Fibroblast of lung (primary cell): ENCODE measurements at places on chromosomes 7 and 10. TPM values are rescaled to one million over a fixed set of nuclear protein-coding genes. Genes with fewer than 3 reads are reported as not detected.

DNA sequence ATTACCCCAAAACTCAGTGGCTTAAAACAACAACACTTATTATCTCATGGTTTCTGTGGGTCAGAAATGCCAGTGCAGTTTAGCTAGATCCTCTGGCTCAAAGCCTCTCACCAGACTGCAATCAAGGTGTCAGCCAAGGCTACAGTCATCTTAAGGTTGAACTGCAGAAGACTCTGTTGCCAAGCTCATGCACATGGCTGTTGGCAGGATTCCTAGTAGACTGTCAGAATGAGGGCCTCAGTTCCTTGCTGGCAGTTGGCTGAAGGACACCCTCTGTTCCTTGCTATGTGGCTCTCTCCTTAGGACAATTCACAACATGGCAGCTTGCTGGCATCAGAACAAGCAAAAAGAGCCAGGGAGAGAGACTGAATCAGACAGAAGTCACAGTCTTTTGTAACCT is 34.7 kb downstream of the TOMM7 start:
- DNase-seq = peak; percentile 36

DNA sequence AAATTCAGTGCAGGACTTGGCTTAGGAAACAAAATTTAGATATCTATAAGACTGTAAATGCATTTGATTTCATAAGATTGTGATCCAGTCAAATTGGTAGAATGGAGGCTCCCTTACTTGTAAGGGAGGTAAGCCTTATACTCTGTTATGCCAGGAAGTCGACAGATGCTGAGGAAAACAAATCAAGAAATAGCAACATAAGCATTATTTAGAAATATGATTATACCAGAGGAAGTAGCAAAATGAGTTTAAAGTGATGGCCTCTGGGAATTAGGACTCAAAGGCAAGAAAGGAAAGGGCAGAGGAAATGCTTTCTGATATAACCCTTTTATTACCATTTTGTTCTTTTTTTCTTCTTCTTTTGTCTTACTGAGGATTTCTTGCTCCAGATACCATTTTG is 40.5 kb upstream of the MTPAP start:
- no peak for DNase-seq

The CALHM3 gene
- not detected in 2 replicates for total RNA-seq

DNA sequence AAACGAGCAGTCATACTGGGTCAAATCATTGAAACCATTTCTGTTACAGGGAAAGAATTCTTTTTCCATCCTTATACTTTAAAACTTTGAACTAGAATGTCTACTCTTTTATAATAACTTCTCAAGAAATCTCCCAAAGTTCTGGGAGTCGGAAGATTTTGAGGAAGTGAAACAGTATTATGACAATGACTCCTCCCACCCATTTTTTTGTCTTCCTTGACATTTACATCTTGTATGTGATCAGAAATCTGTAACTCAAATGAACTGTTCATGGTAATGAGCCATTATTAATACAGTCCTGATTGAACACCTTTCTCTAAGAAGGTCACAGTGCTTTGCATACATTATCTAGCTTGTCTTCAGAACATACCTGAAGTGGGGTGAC is 227.4 kb downstream of the CELF2 start:
- DNase-seq = no peak

The GALNT17 gene
- under 0.01 and 0.26 TPM in 2 replicates for total RNA-seq

GRCh38 chr7:137981668-137982067 is 20.2 kb downstream of the CREB3L2 start:
- DNase-seq = no peak

The HTR5A gene
- not detected in 2 replicates for total RNA-seq

GRCh38 chr7:55517191-55517633 is 55.1 kb downstream of the VOPP1 start:
- DNase-seq = no peak

- DNase-seq = no peak
Observed at GRCh38 chr7:155935005-155935557, 122.8 kb upstream of the SHH start.

The INA gene
- total RNA-seq = under 0.01 and 0.50 TPM in 2 replicates

- DNase-seq = no peak
Observed at GRCh38 chr7:49580761-49581160, 192.7 kb upstream of the VWC2 start.

DNA sequence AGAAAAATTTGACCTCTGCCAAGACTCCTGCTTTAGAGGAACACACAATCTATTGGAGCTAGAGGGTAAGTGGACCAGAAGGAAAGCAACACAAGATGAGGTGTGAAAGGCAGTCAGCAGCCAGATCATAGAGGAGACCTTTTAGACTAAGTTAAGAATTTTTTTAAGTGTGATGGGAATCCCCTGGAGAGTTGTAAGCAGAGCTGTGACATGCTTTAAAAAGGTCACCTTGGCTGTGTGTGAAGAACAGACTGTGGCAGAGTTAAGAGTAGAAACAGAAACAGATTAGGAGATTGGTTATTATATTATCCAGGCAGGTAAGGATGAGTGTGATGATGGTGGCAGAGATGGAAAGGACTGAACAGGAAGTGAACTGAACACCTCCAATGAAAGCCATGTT is 23.5 kb downstream of the CPEB3 start:
- no peak for DNase-seq

DNA sequence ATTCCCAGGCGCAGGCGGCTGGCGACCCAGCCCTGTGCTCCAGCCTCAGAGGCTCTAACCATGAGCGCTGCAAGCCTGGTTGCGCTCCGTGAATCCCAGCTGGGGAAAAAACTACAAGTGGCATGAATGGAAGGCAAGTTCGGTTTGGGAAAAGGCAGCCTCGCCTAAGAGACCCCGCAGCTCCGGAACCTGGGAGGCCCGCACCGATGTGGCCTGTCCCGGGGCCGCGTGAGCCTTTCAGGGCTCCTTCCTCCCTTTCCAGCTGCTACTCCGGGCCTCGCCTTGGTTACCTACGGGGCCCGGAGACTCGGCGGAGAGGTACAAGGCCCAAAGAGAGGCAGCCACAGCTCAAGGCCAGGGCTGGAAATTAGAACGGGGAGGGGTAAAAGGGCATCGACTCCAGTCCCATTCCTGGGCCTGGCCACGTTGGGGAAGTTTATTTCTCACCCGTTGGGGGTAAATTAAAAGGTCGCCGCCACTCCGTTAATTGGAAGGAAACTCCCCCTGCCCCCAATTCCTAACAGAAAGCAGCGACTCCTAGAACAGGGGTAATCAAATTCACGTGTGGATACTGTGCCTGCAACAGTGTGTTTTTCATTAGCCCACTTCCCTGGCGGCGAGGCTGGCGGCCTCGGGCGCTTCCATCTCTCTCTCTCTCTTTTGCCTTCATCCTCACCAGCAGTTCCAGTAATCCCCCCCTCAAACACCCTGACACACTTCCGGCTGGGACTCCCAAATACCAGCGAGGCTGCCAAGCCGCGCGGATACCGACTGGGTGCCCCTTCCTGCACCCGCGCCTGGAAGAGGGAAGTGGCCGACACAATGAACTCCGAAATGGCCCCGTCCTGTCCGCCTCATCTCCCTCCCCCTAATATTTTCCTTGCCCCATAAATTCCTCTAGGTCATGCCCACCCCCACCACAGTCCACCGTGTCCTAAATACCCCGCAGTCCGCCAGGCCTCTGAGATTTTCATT is 1.5 kb upstream of the HOXA9 start:
- DNase-seq = no peak

The CASP7 gene
- 23.1 and 28.9 TPM in 2 replicates for total RNA-seq

DNA sequence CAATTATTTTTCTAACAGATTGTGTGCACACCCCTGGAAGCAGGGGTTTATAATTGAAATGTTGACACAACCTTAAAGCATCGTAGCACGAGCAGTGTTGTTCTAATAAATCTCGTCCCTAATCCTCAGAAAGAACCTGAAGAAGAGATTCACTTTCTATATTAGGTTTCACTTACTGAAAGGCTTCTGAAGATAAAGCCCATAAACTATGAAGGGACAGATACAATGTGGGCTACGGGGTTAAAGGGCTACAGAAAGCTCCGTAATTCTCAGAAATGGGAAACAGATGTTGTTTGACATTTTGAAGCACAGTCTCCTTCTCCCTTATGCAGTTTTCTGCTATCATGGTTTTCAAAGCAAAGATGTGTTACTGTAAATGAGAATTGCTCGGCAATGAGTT is 479.6 kb downstream of the GATA3 start:
- no peak for DNase-seq

The MARVELD1 gene
- 12.1 and 16.3 TPM in 2 replicates for total RNA-seq

The ZCCHC24 gene
- 40.3 and 44.4 TPM in 2 replicates for total RNA-seq

- peak; percentile 7 for DNase-seq
Observed at GRCh38 chr10:42864575-42864974, 82.0 kb downstream of the BMS1 start.

DNA sequence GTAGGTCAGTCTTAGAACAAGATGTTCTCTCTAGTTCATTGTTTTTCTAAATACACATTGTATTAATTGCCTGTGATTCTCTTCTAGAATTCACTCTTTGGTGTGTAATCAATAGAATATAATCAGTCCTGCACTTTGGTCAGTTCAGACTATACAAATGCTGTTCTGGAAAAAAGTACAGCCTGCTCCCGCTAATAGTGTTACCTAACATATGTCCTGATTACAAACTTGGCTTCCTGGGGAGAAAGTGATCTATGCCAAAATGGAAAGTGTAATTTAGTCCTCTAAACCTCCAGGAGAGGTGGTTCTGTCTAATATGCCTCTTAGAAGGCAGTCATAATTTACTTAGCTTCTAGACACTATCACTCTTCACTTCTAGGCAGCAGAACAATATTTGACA is 215.5 kb downstream of the SEMA3D start:
- no peak for DNase-seq

- DNase-seq = no peak
Observed at GRCh38 chr10:37654466-37654865, 202.9 kb downstream of the ZNF248 start.

The NEUROG3 gene
- total RNA-seq = not detected in 2 replicates

DNA sequence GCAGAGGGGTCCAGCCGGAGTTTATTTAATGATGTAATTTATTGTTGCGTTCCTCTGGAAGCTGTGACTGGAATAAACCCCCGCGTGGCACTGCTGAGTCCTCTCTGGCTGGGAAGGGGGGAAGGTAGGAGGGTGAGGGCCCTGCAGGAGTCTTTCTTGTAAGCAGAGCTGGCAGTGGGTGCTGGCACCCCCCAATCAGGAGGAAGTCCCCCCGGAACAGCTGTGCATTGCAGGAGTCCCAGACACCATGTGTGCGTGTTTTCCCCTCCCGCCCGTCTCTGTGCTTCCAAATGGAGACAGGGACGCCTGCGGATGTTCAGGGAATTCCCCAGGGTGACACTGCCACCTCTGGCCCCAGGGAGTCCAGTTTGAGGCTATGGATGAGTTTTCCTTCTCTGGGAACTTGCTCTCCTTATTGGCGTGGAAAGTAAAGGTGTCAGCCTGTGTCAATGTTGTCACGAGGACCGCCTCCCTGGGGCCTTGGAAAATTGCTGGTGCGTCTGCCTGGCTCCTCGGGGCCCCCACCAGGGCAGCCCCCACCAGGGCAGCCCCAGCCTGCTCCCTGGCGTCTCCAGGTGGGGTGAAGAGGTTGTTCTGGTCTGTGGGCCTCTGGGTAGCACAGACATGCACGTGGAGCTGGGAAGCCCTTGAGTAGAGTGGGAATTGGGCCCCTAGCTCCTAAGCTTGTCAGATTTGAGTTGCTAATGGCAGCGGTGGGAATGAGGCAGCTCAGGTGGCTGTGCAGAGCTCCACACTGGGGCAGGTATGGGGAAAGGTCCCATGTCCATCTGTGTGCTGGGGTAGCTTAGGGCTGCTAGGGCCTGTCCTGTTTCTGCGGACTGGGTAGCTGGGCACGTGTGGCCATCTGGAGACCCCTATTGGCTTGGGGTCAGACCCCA is 2.7 kb downstream of the FZD9 start:
- no peak for DNase-seq

The ADAM8 gene
- total RNA-seq = 1.0 and 2.0 TPM in 2 replicates

- DNase-seq = no peak
Observed at GRCh38 chr7:3616306-3616705, 315.3 kb downstream of the SDK1 start.

DNA sequence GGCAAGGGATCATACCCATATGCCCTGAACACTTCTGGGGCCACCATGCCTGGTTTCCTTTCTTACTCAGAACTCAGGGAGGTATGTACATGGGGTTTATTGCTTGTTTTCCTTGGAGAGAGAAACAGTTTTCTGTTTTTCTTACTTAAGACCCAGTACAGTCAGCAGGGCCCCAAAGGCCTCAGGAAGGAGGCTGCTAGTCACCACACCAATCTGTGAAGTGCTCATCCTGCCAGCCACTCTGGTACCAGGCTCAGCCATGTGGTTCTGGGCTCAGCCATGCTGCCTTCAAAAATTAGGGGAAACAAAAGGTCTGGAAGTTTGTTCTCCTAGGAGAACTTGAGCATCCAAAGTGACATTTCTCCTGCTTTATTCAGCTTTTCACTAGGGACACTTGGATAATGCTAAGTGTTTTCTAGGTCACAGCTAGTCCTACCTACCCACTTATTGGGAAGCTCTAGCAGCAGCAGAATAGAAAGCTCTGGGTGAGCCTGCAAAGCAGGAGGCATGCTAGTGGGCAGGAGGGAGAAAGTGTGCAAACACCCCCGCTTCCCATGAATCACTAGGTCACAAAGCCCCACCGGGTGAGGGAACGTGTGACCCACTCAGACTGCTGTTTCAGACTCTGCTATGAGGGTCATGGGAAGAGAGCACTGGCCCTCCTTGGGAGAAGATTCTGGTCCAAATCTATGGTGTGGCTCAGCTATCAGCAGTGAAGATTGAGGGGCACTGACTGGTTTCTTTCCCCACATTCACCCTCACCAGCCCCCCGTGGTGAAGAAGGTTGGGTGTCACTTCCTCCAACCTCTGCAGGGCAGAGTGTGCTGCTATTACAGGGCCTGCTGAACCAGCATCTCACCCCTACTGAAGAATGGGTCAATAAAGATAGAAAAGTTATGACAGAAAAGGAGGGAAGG is 23.9 kb downstream of the NUDCD3 start:
- peak; percentile 48 for DNase-seq

The KCNMA1 gene
- 103 and 138 TPM in 2 replicates for total RNA-seq

The TFR2 gene
- under 0.01 TPM in 1 of 2 replicates, not detected in the other for total RNA-seq

GRCh38 chr10:124558339-124559321 is 97.0 kb downstream of the LHPP start:
- no peak for DNase-seq

DNA sequence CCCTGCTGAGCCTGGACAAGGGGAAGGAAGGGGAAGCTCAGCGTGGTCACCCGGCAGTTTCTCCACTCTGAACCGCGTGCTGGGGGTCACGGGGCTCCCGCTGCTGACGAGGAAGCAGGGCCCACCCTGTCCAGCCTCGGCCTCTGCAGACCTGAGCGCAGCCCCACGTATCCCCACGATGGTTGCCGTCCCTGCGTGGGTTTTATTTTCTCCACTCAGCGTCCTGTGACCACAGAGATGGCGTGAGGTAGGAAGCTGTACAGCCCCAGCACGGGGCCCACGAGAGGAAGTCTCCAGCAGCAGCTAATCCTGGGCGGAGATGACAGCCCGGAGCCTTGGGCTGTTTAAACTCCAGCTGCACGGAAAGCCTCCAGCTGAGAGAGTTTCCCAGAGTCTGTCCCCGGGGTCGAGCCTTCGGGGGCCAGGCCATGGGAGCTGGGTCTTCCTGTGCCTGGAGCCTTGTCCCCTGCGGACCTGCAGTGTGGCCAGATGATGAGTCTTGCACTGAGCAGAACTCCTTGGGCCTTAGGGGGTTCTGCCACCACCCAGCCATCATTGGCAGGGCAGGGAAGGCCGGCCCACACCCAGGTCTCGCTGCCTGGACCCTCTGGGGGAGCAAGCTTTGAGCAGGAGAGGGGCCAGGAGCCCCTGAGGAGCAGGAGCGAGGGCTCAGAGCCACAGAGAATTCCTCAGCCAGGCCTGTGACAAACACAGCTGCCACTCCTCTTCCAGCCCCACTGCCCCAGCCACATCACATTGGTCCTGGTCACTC is 72.8 kb upstream of the FAM20C start:
- peak; percentile 14 for DNase-seq

The BAMBI gene
- 4.6 and 5.6 TPM in 2 replicates for total RNA-seq

The UCN3 gene
- total RNA-seq = not detected in 2 replicates
